Mucosa of descending colon (tissue), 3 donors: ENCODE measurements at places on chromosomes 3 and 15. TPM values are rescaled to one million over a fixed set of nuclear protein-coding genes. Genes with fewer than 3 reads are reported as not detected.

CNTN4 gene
- total RNA-seq, result 13.4 TPM

MUC20 gene
- total RNA-seq, result 29.5 TPM

DNA sequence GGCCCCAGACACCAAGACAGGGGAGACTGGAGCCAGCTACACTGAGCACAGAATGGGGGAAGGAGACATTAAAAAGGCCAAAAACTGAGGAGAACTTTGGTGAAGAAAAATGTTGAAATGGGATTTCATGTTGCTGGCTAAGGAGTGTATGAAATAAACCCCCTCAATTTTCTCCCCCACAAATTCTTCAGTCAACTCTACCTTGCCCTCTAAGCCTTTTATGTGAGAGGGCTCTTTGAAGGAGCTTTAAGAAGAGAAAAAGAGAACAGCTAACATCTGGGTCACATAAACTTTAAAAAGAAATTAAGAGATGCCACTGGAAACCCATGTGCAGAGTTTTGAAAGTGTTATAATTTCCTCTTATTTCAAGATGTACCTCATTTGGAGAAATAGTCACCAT is 88.6 kb downstream of the ATP8B4 start:
- no peak for DNase-seq

- no peak for DNase-seq
These were observed 201.9 kb downstream of the TNIK start for GRCh38 chr3:171258316-171258715.

- DNase-seq, result no peak
These were observed 163.9 kb downstream of the PPM1L start for GRCh38 chr3:160919942-160920341.

DNA sequence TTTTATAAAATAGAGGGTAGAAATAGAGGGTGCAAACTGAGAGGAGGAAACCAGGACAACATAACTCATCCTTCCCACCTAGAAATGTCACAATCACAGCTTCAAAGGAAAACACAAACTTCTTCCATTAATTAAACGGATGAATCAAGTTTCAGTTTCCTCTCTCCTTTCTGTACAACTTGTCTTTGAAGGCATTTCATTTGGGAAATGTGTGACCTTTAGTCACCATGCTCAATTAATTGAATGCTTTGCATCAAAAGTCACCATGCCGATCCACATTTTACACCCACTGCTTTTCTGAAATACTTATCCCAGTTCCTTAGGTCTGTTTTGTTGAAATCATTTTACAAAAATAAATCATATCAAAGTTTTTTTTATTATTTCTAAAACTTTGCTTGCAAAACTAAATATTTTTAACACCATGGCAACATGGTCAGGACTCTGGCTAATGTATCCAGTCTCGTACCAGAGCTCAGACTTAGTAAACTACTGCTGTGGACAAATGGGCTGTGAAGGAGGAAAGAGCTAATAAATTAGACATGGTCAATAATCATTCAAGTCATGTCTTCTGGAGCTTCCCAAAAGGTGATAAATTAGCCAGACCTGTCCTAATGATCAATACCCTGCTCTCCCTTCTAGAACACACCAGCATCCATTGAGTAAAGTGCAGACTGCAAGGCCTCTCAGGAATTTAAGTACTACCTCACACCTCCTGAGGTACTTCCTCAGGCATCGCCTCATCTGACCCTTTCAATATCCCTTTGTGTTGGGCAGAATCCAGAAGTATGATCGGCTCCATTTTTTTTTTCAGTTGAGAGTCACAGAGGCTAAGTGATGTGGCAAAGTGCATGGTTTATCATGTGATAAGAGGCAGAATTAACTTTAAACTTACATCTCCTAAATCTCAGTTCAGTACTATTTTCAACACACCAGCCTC is 161.3 kb downstream of the GREM1 start:
- no peak for DNase-seq

DNA sequence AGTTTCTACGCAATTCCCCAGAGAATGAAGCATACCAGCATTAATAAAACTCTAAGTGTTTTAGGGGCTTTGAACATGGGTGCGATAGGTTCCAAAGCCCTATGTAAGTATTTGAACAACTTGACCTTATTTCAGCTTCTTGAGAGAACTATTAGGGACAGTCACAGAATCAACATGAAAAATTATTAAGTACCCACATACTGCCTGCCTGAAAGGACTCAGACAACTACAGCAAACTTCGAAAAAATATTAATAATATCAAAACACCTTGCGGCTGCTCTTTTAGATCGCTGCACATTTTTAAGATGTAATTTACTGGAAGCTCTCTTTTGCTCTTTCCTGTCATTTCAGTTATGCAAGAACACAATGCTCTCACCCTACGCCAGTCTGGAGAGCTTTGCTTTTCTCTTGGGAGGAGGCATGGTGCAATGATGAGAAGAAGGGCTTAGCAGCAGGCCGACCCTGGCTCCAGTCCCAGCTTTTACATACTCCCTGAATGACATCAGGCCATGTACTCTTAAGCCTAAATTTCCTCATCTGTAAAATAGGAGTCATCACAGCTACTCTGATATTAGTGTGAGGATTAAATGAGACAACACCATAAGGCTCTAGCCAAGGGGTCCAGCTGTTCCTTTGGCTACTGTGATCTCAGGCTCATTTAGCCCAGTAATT is 640.7 kb downstream of the FHIT start:
- peak; percentile 23 for DNase-seq

DNA sequence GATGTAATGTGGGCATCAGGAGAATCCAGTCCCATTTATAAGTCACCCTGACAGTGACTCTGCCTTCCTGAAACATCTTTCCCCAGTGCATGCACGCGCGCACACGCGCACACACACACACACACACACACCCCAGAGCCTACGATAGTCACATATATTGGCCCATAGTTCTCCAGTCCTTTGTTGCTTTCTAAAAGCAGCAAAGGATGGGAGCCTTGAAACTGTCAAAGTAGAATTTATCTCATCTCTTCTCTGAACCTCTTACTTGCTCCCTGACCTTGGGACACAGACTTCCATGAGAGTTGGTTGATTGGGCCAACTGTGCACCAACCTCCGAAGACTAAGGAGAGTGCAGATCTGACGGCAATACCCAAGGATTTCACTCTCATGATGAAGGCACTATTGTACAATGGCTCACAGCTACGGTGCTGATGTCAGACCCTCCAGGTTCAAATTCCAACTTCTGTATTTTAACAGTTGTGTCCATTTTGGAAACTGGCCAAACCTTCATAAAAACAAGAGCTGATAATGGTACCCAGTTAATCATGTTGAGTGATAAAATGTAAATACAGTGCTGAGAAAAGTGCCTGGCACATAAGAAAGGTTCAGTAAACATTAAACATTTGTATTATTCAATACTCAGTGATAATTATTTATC is 8.3 kb downstream of the CPA3 start:
- no peak for DNase-seq

GRCh38 chr3:108209579-108209978 is 12.6 kb downstream of the IFT57 start:
- DNase-seq, result no peak
